Ecto neural progenitor cell (in vitro differentiated cells): ENCODE measurements at places on chromosomes 1 and 21.

DNA sequence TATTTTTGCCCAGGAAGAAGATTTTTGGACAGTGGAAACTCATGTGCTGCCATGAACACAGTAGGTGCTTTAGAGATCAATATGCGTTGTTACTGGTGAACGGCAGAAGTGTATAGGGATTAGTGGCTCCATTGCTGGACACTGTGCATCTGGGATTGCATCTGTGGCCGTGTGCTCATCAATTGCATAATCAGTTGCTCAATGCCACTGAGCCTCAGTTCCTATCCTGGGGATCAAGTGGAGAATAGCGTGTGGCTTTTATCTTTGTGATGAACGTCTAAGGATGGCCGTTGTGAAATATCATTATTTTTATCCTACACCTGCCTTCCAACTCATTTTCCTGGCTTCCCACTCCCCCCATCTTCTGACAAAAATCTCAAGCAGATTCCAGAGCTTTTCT, 5.4 kb downstream of the TNN start:
- no peak for DNase-seq

GRCh38 chr1:234213658-234214128, 159.6 kb upstream of the COA6 start:
- no peak for DNase-seq

- DNase-seq = peak; percentile 56
Observed at GRCh38 chr1:151512326-151512725, 1.1 kb downstream of the CGN start.

GRCh38 chr1:246329900-246330299, 177.2 kb downstream of the SMYD3 start:
- DNase-seq = no peak

- DNase-seq = peak; percentile 88
Observed at GRCh38 chr1:119613769-119614720, 34.0 kb downstream of the ZNF697 start.

DNA sequence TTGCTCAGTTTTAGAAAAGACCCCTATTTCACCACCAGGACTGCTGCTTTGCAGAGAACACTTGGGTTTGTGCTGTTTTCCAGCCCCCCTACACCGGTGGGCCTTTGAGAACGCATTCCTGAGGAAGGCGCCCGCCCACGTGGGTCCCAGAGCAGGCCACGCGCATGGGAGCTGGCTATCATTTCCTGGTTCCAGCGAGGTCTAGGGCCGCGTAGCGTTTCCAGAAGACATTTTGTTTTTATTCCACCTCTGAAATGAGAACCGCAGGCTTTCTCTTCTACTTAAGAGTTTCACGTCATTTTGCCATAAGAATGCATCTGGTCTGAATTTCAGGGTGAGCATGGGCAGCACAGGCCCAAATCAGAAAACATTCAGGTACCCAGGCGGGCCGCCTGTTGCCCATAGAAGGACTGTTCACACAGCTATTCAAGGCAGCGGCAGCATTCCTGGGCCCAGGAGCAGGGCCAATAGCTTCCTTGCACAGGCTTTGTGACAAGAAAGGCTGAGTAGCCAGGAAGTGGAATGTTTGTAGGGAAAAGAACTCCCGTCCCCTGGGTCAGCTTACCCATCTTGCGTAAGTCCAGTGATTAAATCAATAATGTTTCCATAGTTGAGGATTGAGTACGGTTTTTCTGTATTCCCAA, 1.4 kb upstream of the KLHL21 start:
- DNase-seq = peak; percentile 76

GRCh38 chr1:82931006-82931405, 1067.9 kb downstream of the TTLL7 start:
- DNase-seq = no peak

GRCh38 chr1:21804536-21804935, 7.5 kb upstream of the LDLRAD2 start:
- no peak for DNase-seq

DNA sequence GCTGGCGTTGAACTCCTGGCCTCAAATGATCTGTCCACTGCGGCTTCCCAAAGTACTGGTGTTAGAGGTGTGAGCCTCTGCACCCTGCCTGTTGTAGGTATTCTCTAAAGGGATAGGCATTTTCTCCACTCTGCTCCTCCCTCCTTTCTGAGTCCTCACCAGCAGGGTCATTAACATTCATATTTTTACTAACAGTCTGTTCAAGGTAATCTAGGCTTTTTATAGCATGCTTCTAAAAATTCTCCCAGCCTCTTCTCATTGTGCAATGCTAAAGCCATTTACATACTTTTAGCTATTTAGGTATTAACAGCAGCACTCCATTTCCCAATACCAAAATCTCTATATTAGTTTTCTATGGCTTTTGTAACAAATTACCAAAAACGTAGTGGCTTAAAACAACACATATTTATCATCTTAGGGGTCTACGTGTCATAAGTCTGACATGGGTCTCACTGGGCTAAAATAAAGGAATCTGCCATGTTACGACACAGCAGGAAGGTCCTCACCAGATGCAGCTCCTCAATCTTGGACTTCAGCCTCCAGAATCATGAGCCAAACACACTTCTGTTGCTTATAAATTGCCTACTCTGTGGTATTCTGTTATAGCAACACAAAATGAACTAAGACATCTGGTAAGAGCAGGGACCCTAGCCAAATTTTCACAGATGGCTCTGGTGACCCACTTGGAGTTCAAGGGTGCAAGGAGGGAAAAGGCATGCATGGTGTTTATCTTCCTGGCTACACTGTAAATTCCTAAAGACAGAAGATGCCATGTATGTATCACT, 2.9 kb upstream of the SLC2A7 start:
- no peak for DNase-seq

DNA sequence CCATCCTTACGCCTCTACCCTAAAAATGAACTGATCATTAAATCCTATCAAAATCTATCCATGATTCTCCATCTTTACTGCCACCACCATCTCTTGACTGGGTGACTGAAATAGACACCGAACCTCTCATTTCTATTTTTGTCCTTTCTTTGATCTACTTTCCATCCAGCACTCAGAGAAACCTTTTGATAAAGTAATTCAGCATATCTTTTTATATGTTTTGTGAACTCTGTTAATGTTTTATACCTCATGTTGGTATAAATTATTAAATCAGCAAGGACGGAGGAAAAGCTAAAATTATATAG, 13.0 kb downstream of the PCNX2 start:
- no peak for DNase-seq

- DNase-seq = peak; percentile 58
Observed at GRCh38 chr1:28591708-28592320, at the start of gene RAB42. Gene RAB42 (plus strand): TSS chr1:28592265. CDS start chr1:28592512, 247 bp downstream.

GRCh38 chr1:165116171-165116570, 240.3 kb downstream of the LMX1A start:
- no peak for DNase-seq

DNA sequence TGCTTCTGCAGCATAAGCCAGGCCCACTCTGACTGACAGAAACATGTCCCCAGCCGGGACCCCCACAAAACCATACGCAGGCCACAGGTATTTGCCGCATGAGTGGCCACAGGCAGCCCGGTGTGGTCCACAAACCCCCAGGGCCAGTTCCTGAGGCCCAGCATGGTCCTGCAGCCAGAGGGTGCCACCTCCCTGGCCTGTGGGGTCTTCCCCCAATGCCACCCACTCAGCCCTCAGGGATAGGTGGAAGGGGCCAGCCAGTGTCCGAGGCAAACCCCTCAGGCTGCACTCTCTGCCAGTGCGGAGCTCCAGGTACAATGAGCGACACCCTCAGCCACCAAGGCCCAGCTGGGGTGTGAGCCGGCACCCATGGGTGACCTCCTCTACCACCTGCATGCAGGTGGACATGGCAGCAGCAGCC, 43.5 kb downstream of the UBE2G2 start:
- DNase-seq = no peak

DNA sequence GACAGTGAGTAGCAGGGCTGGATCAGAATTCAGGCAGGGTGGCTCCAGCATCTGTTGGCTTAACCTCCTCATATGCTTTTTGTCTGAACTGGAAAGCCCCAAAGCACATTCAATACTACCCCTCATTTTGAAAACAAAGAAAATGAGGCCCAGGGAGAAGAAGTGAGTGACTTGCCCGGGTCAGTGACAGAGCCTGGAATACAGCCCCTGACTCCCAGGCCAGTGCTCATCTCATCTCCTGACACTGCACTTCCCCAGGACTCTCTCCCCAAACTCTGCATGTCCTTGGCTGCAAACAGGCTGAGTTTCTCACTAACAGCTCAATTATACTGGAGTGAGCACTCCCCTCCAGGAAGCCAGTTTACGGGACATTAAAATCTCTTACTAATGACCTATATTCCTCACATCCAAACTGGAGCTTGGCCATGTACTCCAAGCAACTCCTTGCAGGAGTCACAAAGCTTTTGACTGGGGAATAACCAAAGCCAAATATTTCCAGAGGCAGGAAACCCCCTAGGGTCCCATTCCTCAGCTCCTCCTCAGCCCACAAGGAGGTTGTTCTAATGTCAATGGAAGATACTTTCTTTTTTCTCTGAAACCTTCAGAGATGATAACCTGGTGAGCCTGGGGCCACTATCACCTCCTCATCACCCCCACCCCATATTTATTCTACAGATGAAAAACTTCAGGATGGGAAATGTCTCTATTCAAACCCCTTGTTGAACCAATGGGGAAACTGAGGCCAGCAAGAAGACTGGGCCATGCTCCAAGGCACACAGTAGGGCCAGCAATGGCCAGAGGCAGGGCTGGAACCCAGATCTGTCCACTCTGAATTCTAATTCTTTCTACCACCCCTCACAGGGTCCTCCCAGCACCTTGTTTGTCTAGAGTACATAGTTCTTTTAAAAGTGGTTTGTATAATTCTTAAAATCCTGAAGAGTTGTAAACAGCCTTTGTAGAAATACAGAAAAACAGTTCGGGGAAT, 127.0 kb downstream of the PLPP3 start:
- DNase-seq = no peak

DNA sequence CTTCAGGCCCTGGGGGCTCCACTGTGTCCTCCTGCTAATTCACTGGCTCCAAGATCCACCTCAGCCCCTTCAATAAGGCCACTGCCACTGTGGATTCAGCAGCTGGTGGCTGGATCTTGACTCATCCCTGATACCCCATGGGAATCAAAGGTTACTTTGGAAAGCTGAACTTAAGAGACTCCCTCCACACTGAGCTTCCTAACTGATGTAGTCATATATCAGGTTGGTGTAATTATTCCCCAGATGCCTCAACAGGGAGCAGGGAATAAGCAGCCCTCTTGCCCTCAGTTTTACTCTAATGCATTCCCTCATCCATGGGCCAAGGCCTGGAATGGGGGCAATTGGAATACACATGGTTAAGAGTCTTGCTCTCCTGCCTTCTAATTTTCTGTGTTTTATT, 164.6 kb downstream of the FASLG start:
- no peak for DNase-seq

GRCh38 chr21:38989745-38990423, 184.2 kb downstream of the ETS2 start:
- peak; percentile 65 for DNase-seq

DNA sequence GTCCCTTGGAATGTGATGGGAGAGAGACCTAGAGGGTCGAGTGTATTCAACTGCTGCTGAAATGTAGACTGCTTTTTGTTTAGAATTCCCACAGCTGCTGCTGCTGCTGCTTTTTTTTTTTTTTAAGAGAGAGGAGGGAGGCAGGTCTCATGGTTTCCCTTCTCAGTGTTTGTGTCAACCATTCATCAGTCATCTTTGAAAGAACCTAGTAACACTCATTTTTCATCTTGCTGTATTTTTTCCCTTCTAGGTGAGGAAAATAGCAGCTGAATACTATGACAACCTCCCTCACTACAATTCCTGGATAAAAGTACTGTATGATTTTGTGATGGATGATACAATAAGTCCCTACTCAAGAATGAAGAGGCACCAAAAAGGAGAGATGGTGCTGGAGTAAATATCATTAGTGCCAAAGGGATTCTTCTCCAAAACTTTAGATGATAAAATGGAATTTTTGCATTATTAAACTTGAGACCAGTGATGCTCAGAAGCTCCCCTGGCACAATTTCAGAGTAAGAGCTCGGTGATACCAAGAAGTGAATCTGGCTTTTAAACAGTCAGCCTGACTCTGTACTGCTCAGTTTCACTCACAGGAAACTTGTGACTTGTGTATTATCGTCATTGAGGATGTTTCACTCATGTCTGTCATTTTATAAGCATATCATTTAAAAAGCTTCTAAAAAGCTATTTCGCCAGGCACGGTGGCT, 9.2 kb downstream of the DEGS1 start:
- DNase-seq = no peak

DNA sequence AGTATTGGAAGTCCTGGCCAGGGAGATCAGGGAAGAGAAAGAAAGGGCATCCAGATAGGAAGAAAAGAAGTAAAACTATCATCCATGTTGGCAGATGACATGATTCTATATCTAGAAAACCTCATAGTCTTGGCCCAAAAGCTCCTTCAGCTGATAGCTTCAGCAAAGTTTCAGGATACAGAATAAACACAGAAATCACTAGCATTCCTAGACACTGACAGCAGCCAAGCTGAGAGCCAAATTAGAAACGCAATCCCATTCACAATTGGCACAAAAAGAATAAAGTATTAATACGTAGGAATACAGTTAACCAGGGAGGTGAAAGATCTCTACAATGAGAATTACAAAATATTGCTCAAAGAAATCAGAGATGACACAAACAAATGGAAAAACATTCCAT, 44.6 kb downstream of the ZFYVE9 start:
- no peak for DNase-seq

- no peak for DNase-seq
Observed at GRCh38 chr1:97174039-97174704, 452.6 kb downstream of the PTBP2 start.

DNA sequence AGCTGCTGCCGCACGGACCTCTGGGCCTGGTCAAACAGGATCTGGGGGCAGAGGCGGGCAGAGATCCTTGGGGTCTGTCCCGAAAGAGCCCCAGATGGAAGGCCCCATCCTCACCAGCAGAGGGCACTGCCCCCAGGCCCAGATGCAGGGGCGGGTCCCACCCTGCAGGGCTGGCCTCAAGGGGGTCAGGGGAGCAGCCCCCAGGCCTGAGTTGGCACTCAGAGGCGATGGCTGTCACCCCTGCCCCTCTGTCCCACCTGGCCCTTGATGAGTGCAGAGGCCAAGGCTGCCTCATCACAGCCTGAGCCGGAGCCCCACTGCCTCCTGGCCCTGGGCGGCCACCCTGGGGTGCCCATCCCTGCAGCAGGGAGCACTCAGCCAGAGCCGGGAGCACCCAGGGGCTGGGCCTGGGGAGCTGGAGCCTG, 5.7 kb downstream of the ACAP3 start:
- no peak for DNase-seq

DNA sequence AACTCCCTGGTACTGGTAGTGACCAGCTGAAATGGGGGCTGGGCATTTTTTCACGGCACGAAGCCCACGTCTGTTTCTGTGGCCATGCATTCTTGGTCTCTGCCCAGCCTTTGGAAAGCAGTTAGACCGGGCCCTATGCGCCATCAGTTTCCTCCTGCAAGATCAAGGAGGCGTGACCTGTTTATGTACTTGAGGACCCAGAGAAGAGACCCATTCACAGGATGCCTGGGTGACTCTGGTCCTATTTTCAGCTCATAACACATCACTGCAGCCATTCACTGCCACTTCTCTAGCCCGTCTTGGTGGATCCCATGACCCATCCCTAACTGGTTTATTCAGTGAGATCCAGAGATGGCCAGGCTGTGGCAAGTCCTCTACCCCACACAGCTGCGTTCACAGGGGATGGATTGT, 70.4 kb downstream of the SPSB1 start:
- DNase-seq = no peak

GRCh38 chr1:87388411-87388810, 59.7 kb downstream of the LMO4 start:
- DNase-seq = no peak
